NCI-H187 treated with DMSO at 0.1 percent for 48 hours (cell line): ENCODE measurements at places on chromosomes 1 and 21.

DNA sequence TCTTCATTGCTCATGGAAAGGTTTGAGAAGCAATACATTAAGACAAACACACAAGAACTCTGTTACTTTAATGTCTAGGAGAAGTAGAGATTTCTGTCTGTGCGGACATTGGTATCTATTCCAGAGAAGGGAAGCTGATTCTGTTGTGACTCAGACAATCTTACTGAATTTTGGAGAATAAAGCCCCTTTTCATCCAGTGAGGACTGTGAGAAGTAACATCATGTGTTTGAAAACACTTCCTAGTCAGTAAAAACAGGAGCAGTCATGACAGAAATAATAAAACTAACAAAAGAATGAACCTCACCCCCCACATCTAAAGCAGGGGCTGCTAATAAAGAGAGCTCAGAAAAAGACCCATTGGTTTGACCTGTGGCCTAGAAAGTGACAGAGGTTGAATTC, 46.6 kb downstream of the NEK7 start:
- DNase-seq = no peak

DNA sequence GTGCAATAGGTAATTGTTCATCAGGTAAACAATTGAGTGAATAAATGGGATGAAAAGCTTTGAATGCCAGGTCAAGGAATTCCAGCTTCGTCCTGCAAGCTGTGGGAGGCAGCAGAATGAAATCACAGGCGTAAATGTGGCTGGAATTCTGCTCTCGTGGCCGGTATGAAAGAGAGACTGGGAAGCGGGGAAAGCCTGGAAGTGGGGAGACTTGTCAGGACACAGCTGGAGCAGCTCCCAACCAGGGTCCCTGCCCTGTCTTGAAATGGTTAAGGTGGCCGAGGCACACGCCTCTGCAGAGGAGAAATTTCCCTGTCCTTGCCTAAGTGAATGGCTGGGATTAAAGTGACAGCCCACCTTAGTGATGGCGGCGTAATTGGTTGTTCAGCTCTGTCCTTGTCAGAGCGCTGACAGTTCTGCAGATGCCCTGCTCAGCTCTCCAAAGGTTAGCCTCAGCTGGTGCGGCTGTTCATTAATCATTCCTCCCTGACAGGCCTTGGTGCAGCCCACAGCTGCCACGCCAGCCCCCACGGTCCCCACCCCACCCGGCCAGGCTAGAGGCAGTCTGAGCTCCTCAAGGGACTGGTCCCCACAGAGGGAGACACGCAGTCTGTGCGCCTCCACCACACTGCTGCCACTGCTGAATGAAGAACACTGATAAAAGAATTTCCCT, 398.3 kb upstream of the POU3F1 start:
- DNase-seq = no peak

GRCh38 chr1:204240233-204240632, 26.4 kb upstream of the GOLT1A start:
- no peak for DNase-seq

DNA sequence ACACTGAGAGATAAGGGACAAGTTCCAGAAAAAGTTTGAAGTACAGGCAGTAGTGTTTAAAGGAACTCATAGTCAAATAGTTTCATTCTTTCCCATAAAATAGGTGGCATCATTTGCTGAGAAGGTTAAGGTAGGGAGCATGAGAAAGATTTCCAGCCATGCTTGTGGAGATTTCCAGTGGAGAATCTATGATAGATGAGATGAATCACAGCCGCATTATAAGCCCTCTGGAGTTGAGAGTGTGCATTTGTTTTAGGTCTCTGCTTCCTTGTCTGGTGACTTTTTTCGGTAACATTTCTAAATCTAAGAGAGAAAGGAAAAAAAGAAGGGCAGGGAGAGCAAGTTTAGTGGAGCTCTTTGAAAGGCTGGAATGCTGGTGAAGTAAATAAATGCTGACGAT, 108.7 kb downstream of the DISP1 start:
- DNase-seq = no peak

GRCh38 chr1:158185770-158186169, 5.1 kb downstream of the CD1D start:
- DNase-seq = no peak

- DNase-seq = no peak
These were observed 1.5 kb downstream of the ATP1A1 start for GRCh38 chr1:116374353-116375147.

GRCh38 chr1:111164151-111164550, 24.1 kb downstream of the CEPT1 start:
- no peak for DNase-seq

- no peak for DNase-seq
These were observed 69.4 kb downstream of the CDC7 start for GRCh38 chr1:91570120-91570448.

DNA sequence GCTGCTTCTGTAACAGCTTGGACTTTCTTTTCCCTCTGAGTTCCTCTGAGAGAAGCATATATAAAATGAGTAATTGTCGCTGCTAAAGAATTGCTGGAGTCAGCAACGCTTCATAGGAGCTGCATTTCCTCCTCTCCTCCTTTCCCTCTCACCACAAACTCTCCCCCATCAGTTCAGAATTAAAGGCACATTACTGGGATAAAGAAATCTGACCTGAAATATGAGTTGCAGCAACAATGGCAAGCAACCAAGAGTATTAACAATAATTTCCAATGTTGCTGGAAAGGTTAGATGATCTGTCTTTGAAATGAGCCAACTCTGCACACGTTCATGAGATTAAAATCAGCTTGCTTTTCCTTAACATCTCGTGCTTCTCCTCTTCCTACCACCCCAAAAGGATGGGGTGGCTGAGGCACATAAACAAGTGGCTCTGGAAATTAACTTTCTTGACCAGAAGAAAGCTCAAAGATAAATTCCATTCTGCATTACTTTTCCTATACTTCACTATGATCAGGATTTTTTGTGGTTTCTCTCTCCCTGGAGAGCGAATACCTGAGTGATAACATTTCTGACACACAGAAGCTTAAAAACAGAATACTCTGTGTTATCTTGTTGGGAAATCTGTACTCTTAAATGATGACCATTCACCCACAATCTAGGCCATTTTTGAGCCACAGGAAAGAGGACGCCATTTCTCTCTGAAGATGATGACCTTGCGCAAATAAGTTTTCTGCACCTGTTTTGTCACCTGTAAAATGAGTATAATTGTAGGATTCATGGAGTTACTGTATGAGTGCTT, 90.2 kb downstream of the TGFBR3 start:
- DNase-seq = no peak

- no peak for DNase-seq
These were observed 88.8 kb upstream of the GPR52 start for GRCh38 chr1:174358786-174359453.

DNA sequence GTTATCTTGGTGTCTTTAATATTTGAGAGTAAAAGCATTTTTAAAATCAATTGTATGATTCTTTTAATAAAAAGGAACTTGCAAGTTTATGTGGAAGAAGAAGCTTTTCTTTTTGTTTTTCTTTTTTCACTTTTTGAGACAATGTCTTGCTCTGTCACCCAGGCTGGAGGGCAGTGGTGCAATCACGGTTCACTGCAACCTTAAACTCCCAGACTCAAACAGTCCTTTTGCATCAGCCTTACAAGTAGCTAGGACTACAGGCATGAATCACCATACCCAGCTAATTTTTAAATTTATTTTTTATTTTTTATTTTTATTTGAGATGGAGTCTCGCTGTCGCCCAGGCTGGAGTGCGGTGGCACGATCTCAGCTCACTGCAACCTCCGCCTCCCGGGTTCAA, 34.1 kb downstream of the CMPK1 start:
- DNase-seq = no peak

DNA sequence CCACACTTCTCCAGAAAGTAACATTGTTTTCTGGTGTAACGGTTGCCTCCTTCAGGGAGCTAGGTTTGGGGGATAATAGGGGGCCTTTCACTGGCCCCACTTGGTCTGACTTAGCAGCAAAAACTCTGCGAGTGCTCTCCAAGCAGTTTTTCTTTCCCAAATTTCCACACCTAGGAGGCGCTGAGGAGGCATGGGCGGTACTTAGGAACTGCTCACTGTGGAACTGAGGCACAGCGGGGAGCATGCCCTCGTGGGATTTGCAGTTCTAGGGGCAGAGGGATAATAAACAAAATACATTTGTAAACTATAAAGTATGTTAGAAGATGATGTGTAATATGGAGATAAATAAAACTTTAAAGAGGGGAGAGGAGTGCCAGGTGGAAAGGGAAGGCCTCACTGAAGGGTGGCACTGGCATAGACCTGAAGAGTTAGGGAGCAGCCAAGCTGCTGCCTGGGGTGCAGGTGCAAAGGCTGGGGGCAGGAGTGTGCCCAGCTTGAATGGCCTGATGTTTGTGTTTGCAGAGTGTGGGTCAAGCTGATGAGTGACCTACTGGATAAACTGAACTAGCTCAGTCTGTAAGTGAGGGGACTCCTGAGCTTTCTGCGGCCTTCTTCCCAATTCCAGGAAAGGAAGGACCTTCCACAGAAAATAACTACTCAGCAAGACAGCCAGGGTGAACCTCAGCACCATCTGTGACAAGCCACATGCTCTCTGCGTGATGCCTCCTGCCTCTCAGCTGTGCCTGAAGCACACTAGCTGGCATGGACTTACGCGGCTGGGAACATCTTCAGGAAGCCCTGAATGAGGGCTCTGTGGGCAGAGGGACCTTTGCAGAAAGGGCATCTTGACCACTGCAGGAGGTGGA, 1.9 kb downstream of the EPHX1 start:
- DNase-seq = no peak

DNA sequence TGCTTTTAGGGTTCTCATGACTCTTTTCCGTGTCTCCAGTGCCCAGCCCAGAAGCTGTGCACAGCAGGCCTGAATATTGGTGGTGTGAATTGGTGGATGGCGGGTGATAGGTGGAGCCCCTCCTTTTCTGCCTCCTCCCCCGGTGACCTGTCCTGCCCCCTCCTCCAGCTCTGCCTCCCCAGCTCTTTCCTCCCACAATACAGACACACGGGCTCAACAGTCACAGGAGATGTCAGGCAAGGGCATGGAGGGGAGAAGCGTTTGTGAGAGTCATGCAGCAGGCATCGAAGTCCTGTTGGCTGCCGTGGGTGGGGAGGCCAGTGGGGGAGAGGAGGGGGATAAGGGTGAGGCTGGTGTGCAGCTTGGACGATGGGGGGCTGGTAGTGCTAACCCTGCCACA, 17.3 kb upstream of the TTC4 start:
- no peak for DNase-seq

- DNase-seq = no peak
These were observed 5.0 kb downstream of the LRRC41 start for GRCh38 chr1:46298387-46298786.

DNA sequence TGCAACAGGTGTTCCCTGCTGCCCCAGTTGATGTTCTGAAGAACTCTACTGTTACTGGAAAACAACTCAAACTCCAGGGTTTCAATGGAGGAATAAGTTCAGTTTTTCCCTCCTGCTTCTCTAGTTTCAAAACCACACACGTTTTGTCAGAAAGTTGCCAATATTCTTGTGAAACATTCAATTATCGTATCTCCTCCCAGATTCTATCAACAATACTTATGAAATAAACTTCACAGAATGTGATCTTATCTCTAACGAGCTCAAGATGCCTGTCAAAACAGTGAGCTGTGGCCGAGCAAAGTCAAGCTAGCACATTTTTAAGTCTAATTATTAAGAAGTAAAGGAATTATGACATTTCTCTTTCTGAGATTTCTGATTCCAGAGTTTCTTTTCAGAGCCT, 4.7 kb downstream of the OR2B11 start:
- DNase-seq = no peak

- DNase-seq = no peak
These were observed 57.4 kb downstream of the LGR6 start for GRCh38 chr1:202250982-202251381.

- no peak for DNase-seq
These were observed 26.1 kb downstream of the SPRTN start for GRCh38 chr1:231364192-231364591.

DNA sequence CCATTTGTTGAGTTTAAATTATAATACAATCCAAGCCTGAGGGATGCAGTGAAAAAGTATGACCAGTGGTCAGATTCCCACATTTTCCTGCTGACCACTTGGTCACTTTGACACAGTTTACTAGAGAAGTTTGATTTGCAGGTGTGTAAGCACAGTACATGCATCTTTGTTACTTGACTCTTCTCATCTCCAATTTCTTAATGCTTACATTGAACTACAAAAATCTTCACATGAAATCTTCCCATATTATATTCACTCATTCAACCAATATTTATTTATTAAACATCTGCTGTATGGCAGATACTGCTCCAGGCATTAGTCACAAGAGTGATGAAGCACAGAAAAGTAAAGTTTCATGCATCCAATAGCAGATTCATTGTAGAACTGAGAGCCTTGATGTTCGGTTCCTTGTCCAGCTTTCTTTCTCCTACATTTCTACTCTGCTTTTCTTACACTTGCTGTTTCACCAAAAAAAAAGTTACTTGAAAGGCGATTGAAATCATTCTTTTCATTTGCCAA, 211.7 kb downstream of the NFIA start:
- DNase-seq = no peak

GRCh38 chr1:18668046-18668445, 37.4 kb downstream of the PAX7 start:
- DNase-seq = no peak

DNA sequence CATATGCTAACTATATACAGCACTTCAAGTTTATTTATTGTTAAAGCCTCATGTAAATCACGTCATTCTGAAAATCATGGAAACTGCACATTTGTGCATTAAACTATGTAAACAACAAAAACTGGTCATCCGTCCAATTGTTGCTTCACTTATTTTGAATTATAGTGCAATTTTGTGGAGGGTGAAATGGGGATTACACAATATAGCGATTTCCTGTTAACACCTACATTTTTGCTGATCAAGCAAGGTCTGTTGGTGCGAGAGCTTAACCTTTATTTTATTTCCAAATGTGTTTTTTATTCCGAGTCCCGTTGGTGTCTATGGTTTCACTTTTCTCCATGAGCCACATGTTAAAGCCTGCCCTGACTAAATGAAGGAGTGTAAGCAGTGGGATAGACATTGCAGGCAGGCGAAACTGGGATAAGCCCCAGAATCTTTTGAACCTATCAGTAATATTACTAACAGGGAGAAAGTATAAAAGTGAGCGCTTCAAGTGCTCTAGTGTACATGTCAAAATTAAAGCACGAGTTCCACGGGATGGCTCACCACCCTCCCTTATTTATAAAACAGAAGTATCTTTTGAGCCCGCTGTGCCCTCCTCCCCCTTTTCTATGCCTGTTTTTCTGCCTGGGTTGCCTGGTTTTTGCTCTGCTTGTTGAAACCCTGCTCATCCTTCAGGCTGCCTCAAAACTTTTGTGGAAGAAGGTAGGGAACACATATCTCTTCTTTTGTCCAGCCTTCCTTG, 120.7 kb downstream of the NFIA start:
- DNase-seq = no peak

- DNase-seq = no peak
These were observed 13.0 kb upstream of the LTN1 start for GRCh38 chr21:29005696-29006095.

GRCh38 chr1:60573121-60573520, 499.6 kb upstream of the C1orf87 start:
- DNase-seq = no peak
